Left cardiac atrium (tissue), 4 donors: ENCODE measurements at places on chromosomes 7 and 10.

- no peak for DNase-seq
Measured at GRCh38 chr7:117225536-117225935, 97.3 kb downstream of the WNT2 start.

DNA sequence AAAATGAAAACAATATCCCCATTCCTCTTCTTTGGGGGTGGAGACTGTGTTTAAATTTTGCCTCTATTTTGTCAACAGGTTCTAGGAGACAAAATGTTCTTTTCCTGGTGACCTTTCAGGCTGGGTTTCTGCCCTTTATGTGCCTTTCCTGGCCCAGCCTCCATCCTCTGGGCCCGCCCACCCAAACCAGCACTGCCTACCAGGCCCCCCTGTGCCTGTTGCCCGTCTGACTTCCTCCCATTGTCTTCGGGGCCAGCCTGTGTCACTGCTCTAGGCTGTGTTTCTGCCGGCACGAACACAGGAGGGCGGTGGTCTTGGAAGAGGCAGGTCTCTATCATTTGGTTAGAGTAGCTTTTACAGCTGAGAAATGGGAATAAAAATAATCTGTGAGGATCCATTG lies 13.9 kb downstream of the TSPAN14 start:
- peak; percentile 88 for DNase-seq

DNA sequence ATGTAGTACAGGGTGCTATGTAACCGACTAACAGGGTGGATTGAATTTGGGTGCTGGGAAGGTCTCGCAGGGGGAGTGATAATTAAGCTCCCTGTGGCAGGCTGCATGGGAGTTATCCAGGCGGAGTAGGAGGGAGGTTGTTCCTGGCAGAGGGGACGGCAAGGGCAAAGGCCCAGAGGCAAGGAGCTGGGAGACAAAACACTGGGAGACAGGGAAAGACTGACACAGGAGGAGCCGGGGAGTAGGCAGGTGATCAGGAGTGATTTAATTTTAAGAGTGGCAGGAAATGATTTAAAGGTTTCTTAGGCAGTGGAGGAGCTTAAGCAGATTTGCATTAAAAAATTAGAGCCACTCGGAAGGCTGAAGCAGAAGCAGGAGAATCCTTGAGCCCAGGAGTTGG lies 40.7 kb upstream of the LEP start:
- DNase-seq = no peak

DNA sequence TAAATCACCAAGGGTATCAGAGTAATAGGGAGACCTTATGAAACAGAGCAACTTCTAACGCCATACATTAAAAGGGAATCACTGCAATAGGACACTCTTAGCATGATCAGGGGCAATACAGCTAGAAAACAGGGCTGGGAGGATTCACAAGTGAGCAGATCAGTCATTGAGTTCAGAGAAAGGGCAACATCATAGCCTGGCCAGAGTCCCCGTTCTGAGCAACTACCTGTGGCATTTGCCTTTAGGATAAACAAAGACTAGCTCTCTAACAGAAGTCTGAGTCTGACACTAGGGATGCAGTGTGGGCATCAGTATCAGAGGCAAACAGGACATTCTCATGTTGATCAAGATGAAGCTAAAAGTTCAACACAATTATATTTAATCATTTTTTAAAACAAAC lies 297.9 kb downstream of the DGKB start:
- no peak for DNase-seq
